ENCODE measurements at places on chromosomes 3 and 15.

DNA sequence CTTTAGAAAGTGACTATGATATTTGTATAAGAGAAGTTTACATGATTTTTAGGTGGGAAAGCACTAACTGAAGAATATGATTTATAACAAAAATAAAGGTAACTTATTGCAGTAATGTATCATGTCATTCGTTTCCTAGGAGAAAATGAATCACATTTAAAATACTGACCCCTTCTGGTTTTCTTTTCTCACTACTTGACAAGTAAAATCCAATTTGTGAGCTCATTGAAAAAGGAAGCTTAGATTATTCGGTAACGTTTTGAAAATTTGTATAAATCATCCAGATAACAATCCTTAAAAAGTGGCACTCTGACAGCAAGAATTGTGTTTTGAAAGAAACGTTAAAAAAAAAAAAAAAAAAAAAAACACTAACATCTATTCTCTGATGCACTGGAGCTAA lies 39.0 kb downstream of the NSUN3 start:
- DNase-seq: no peak

- DNase-seq: no peak
Measured at GRCh38 chr3:156425651-156426050, 129.3 kb downstream of the SSR3 start.

DNA sequence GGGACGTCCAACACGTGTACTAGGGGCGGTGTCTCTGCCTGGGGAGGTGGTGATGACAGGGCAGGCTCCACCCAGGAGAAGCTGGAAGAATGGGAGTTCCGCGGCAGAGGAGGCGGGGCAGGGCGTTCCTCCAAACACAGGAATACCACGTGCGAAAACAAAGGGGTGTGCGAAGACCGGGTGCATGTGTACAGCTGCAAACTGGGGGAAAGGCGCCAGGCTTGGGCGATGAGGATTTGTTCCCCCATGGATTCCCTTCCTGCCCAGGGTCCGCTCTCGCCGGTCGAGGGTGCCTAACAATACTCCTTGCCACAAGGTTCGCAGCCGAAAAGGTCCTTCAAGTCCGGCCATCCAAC lies 500 bp upstream of the ZSCAN2 start:
- peak; percentile 49 for DNase-seq

DNA sequence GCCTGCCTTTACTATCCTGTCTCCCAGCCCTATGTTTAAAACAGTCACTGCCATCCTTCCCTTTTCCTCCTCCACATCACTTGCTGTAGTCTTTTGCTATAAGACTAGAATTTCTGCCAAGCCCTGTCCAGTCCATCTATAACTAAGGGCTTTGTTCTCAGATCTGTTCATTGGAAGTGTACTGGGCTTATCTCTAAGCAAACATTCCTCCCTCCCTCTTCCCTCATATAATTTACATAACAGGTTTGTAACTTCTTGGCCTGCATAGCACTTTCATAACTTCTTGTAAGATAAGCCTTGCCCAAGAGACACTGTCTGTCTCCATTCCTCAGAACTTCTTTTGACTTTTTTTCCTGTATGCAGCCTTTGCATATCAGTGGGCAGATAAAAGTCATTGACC lies 16.7 kb downstream of the TPRG1 start:
- no peak for DNase-seq

DNA sequence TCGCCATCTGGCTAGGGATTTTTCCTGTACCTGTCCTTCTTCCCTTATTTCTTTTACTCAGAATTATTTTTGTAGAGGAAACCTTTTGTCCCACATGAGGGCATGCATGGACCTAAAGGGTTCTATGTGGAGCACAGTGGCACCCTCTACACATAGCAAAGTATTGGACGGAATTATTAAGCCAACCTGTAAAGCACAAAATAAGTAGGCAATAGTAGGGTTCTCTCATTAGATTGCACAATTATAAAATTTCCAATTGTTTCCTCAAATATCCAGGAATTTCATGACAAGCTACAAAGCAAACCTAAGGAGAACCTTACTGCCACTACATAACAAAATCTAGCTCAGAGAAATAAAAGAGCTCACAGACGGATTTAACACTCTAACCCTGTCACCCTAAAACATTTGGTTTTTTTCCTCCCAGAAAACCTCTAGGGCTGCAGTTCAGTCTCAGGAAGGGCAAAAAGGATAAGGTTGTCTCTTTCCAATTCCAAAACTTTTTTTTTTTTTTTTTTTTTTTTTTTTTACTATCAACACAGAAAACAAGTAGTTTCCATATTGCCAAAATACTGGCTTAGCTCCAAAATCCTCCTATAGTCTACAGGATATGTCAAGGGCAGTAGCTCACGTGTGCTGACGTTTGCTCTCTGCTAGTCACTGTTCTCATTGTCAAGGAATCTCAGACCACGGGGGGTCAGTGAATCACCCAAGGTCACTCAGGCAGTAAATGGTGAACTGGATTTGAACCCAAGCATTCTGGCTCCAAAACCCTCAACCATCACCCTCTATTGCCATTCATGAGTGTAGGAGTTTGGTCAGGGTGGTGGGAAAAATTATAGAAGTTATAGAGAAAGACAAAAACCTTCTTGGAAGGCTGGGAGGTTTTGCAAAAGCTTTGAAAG lies 52.3 kb downstream of the NCEH1 start:
- DNase-seq: no peak

Measured in CD4-positive, alpha-beta T cell treated with Interleukin-6 at 100 ng/mL for 8 hours (primary cell).